ENCODE measurements at places on chromosomes 11 and 22.
A peak's percentile ranks its signal among the peaks of the same experiment; 100 is the strongest.

GRCh38 chr22:49554741-49555140 is 272.9 kb downstream of the BRD1 start:
- no peak for DNase-seq

DNA sequence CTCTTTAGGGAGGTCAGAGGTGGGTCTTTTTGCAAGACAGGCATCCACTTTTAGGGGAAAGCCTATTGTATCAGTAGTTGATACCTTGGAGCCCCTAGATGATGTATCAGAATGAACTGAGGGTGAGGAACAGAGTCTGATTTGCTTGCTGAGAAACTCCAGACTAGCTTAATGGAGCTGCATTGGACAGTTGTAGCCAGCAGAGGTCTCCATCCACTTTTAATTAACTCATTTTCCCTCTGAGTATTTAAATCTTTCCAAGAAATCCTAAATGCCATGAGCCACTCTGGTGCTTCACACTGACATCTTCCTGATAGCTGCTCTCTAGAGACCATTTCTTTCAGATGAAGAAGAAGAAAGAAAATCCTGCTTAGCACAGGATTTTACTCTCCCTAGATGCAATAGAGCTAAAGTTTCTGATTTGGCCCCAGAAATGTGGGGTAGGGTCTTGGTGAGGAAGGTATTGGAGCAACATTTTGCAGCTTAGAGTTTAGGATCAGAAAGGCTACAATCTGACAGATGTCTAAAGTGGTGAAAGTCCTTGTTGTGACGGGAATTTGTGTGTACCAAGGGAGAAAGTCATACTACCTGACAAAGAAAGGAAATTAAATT is 38.0 kb downstream of the EXT2 start:
- no peak for DNase-seq

GRCh38 chr22:26416670-26417276 is 12.3 kb upstream of the ASPHD2 start:
- no peak for DNase-seq

DNA sequence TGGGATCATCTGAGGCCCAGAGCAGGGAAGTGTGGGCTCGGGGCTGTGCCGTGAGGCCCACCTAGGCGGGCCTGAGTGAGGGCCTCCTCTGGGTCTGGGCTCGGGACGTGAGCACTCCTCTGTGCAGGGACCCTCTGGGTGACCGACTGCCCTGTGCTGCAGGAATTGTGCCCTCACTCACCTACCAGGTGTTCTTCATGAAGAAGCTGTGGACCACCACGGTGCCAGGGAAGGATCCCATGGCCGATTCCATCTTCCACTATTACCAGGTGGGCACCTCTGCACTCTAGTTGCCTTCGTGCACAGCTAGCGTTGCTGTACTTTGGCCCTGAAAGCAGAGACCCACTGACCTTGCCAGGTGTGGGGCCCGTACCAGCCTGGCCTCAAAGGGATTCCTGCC is 80.5 kb downstream of the MYO7A start:
- DNase-seq = no peak

- DNase-seq = peak; percentile 1
Measured at GRCh38 chr11:1943576-1943975, 3.6 kb upstream of the MRPL23 start.

DNA sequence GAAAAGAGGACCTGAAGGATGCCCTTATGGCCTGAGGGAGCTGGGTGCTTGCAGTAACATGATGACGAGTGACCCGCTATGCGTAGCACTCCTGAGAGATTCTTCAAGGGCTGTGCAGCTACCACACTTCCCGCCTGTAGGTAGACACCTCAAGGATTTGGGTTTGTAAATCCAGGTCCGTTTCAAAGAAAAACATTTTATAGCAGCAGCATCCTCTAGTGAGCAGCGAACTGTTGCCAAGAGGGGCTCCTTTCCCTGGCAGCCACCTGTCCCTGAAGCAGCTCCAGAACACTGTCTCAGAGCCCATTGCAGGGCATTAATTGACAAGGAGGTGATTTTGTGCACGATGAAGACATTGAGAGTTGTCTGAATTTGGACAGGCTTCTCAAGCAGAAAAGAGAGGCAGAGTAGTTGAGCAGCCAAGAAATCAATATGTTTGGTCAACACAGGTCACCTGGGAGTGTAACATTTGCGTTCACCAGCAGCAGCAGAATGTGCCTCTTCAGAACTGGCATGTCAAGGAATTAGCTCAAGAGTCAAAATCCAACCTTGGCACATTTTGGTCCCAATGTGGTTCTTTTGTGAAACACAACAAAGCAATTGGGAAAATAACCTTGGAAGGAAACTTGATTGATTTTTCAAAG is 209.8 kb upstream of the MTNR1B start:
- DNase-seq = no peak

DNA sequence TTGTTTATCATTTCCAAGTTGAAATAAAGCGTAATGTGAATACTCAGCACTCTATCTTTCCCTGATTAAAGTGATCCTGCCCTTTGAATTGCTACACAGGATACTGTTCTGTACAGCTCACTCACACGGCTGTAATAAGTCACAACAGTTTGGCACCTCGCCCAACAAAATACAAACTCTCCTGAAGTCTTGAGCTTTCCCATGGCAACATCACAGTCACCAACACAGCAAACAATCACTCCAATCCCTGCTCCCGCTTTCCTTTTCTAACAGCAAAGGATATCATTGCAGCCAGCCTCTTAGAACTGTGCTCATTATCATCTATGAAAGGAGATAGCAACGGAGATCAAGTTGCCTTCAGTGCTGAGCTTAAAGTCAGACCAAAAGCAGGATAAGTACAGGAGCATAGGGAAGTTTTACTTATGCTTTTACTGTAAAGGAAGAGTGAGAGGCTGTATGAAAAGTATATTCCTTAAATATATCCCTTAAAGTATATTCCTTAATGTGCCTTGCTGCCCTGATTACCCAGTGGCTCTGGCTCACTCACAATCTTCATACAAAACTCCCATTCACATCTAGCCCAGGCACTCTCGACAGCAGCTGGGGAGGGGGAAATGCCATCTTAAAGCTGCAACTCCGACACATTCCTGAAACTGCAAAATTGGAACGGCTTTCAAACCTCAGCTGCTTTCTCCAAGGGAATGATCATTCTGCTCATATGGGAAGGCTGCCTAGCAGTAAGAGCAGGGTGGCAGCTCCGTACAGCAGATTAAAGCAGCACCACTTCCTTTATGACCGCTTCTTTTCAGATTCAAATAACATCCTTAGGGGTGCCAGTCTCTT is 35.8 kb downstream of the MAML2 start:
- peak; percentile 30 for DNase-seq

DNA sequence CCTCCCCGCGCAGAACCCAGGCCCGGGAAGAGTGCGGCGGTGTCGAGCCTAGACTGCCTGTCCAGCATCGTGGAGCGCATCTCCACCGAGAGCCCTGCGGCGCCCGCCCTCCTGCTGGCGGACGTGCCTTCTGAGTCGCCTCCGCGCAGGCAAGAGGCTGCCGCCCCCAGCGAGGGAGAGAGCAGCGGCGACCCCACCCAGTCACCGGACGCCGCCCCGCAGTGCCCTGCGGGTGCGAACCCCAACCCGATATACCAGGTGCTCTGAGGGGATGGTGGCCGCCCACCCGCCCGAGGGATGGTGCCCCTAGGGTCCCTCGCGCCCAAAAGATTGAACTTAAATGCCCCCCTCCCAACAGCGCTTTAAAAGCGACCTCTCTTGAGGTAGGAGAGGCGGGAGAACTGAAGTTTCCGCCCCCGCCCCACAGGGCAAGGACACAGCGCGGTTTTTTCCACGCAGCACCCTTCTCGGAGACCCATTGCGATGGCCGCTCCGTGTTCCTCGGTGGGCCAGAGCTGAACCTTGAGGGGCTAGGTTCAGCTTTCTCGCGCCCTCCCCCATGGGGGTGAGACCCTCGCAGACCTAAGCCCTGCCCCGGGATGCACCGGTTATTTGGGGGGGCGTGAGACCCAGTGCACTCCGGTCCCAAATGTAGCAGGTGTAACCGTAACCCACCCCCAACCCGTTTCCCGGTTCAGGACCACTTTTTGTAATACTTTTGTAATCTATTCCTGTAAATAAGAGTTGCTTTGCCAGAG is 2.0 kb downstream of the MYOD1 start:
- DNase-seq = no peak

DNA sequence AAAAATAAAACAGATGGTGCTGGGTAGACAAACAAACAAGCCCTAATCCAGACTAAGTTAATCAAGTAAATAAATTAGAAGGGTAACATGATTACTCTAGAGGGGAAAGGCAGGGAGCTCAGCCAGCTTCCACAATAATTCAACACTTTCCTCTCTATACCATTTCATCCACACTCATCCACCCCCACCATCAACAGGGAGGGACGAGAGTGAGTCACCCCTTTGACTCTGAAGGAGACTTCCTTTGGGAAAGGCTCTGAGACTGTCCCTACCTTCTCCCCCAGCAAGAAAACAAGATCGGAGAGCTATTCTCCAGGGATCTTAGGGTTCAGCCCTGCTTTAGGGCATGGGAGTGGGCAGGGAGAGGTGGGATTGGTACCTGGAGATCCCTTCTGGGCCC is 33.1 kb downstream of the TRIM66 start:
- no peak for DNase-seq

DNA sequence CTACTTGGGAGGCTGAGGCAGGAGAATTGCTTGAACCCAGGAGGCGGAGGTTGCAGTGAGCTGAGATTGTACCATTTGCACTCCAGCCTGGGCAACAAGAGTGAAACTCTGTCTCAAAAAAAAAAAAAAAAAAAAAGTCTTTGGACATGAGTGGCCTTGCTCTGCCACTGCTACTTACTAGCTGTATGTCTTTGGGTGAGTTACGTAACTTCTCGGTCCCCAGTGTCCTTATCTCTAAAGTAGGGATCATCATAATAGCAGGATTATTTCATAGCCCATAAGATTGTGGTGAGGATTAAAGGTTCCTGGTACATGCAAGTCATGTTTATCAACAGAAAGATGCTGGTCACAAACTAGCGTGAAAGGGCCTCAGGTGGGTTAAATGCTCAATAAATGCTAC is 53.9 kb upstream of the HEPHL1 start:
- DNase-seq = no peak

DNA sequence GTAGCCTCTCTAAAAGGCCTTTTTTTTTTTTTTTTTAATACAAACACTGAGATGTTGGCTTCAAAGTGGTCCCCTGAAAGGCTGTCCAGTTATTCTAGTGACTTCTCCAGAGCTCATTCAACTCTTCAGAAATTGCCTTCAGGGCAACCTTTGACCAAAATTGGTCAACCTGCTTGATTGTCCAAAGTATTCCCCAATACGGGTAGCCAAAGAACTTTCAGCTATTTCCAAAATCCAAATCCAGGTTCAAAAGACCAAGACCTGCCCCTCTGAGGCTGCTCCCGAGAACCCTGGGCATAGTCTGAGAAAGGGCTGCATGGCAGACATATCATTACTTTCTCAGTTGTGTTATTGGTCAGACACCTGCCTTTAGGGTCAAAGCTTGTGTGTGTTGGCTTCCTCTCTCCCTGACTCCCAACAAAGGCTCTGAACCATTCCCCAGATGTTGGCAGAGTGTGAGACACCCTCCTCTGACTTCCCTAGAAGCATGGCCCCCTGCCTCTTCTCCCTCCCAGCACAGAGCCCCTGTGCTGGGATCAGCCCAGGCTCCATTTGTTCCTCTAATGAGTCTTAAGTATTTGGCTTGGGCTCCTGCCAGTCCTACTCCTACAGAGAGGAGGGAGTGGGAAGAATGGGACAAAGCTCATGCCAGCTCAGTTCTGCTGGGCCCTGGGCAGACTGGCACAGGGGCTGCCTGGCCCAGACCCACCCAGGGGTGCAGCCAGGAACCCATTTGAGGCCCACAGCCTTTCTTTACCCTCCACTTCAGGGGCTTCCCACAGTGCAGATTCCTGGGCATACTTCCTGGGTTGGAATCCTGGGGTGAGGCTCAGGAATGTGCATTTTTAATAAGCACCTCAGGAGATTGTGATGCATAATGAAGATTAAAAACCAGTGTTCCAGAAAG is 30.3 kb downstream of the TNKS1BP1 start:
- DNase-seq = no peak

GRCh38 chr22:48520884-48521588 is 1306.6 kb downstream of the BRD1 start:
- no peak for DNase-seq

DNA sequence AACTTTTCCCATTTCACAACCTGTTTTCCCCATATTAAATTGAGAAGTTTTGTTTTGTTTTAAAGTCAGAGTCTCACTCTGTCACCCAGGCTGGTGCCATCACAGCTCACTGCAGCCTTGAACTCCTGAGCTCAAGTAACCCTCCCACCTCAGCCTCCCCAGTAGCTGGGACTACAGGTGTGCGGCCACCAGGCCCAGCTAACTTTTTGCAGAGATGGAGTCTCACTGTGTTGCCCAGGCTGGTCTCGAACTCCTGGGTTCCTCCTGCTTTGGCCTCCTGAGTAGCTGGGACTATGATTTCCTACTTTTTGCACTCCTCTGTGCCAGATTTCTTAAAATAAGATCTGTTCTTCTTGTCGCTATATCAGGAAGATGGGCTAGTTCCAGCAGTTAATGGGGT is 44.9 kb downstream of the GNB1L start:
- no peak for DNase-seq

DNA sequence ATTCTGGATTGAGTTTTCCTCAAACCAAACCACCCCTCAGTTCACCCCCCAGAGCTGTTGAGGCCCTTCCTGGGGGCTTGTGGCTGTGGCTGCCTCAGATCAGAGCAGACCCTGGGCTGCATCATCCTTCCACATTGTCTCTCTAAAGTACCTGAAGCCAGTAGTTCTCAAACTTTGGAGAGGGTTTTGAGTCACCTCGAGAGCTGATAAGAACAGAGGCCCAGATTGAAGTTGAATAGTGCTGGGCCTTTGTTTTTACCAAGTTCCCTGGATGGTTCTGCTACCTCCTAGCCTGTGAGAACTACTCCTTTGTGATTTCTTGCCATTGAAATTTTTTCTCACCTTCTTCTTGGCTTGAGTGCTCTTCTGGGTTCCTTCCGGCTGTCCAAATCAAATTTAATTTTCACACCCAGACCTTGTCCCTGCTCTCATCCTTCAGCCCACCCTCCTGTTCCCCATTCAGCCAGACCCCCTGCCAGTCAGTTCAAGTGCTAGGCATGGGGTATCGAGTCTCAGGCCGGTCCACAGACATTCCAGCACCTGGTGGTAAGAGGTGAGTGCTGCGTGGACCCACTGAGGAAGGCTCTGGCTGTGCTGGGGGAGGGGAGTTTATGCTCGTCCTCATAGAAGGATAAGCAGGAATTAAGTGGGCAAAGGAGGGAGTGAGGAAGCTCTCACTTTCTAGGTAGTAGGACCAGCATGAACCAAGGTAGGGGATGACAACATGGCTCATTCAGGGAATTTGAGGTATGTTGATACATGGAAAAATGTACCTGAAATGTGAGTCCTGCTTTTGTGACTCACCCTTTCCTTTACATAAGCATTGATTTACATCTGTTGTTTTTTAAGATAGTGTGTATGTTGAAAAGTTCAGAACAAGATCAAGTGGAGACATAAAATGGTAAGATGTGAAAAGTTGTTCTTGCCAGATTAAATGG is 116.5 kb downstream of the PTPRJ start:
- DNase-seq = no peak

DNA sequence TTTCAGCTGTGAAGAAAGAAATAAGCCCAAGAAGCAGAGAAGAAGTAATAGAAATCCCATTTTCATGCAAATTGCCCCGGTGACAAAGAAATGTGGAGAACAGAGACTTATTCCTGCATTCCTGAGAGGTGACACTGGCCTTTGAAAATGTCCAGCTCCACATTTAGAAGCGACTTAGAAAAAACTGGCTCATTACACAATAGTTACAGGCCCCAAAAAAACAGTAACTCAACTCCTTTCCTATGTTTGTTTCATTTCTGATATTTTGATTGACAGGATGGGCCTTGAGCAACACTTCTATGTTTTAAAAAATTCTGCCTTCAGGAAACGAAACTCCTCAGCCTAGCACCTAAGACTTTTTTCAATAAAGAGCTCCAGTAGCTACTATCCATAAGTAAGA is 726.9 kb upstream of the TENM4 start:
- no peak for DNase-seq

- peak; percentile 55 for DNase-seq
Measured at GRCh38 chr11:122843281-122844141, 5.2 kb downstream of the CRTAM start.
